Activated CD4-positive, alpha-beta T cell treated with anti-CD3 and anti-CD28 coated beads for 1 hour (primary cell): ENCODE measurements at places on chromosomes 16 and 17.

- no peak for DNase-seq
Measured at GRCh38 chr16:73213732-73214455, 166.0 kb upstream of the ZFHX3 start.

DNA sequence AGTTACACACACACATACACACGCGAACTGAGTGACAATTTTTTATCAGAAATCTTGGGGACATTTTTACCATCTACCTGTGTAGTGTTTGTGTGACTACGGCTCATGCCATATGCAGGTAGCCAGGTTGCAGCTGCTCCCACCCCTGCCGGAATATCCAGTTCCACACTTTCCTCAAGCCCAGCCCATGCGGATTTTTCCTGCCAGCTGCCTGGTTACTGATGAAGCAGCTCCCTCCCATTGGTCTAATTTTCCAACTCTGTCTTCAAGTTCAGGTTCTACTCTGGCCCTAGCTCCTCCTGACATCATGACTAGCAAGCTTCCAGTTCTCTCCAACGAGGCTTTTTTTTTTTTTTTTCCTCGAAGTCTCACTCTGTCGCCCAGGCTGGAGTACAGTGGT lies 4.8 kb downstream of the GSG1L2 start:
- no peak for DNase-seq

- no peak for DNase-seq
Measured at GRCh38 chr17:57107498-57108101, 22.6 kb downstream of the AKAP1 start.

- no peak for DNase-seq
Measured at GRCh38 chr16:16923479-16923878, 544.5 kb downstream of the NPIPA7 start.

DNA sequence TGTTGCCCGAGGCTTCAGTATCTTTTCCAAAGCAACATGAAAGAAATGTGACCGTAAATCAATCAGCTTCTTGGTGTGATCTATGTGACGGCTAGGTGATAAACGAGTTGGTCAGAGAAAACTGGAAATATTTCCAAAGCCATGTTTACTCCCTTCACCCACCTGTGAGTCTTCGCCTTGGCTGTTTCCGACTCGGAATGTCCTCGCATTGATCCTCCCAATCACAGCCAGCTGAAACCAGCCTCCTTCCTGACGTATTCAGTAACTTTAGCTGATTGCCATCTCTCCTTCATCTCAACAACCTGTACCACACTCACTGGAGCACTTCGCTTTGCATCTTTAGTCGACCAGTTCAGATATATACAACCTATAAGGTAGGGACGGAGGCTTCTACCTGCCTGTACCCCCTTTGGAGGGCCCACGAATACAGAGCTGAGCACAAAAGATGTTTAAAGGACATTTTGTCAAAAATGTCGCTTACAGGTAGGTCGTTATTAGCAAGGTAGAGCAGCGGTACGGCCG lies 705 bp downstream of the KRABD2 start:
- DNase-seq: no peak

DNA sequence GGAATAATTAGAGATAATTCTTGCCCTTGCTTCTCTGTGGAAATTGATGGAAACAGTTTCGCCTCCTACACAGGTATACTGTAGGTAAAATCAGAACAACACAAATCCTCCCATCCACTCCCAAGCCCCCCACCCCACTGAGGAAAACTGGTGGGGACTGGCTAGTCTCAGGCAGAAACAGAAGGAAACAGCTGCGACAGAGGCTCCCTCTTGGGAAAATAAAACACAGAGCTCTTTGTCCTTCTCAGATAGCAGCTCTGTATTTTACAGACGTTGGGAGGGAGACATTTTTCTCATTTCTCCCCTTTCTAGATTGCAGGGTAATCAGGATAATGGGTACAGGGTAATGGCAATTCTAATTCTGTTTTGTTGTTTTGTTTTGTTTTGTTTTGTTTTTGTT lies 1.1 kb downstream of the SLFN13 start:
- no peak for DNase-seq

- DNase-seq: no peak
Measured at GRCh38 chr16:70657956-70658355, 11.6 kb downstream of the IL34 start.

GRCh38 chr16:48435318-48435680 lies 50.1 kb upstream of the SIAH1 start:
- DNase-seq: no peak

DNA sequence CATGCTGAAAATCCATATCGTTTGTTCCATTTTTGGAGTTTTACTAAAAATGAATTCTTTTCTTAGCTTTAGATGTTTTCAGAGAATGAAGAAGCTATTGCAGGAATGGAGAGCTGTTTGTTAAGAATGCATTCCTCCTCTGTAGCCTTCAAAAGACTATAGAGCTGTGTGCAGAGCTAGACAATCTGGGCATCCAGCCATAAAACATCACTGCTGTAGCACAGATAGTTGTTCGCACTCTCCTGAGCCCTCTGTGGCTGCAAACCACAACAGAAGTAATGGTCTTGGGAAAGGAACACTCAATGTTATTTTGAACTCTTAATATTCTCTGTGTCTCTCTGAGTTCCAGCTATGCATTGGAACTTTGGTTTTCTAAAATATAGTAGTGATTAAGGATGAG lies 4.9 kb downstream of the TNRC6C start:
- DNase-seq: peak; percentile 19

GRCh38 chr17:82108496-82108945 lies 10.5 kb upstream of the FASN start:
- DNase-seq: no peak

DNA sequence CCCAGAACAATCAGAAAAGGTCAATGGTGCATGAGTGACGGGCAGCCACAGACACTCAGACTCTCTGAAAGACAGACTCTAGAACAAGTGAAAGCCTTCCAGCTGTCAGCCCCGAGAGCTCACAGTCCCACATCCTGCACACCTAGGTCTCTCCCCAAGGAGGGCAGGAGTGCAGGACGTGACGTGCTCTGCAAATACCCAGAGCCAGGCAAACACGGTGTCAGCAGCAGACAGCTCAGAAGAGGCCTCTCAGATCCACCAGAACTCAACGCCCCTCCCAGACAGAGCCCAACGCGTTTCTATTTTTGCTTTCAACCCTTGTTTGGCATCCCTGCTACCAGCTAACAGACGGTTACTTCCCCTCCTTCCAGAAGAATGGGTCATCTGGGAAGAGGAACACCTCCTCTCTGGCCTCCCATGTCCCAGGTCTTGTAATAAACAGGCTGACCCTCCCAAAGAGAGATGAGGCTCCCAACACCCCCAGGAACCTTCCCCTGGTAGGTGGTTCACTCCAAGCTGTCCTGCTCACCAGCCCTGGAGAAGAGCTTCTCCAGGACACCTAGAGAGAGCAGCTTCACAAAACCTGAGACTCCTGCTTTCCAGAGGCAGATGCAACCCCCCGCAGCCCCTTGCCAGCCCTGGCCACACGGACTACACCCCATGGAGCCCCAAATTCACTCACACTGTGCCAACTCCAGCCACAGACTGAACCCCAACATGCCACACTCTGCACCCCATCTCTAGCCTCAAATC lies 7.6 kb downstream of the PITPNM3 start:
- no peak for DNase-seq

DNA sequence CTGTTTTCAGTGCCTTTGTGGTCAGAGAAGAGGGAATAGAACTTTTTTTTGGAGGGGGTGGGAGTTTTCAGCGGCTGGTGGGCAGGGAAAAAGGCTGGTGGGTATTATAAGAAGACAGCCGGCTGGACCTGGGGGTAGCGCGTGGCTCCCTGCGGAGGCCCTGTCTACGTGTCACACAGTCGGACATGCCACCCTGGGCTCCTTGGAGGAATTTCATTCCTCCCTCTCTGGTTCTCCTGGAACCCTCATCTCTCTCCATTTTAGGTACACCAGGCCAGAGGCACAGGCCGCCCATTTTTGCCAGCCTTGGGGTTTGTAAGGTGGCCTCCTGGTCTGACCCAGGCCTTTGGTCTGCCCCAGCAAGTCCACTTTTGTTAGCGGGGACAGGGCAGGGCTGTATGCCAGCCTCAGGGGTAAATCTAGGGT lies 908 bp downstream of the FKBP10 start:
- DNase-seq: no peak

DNA sequence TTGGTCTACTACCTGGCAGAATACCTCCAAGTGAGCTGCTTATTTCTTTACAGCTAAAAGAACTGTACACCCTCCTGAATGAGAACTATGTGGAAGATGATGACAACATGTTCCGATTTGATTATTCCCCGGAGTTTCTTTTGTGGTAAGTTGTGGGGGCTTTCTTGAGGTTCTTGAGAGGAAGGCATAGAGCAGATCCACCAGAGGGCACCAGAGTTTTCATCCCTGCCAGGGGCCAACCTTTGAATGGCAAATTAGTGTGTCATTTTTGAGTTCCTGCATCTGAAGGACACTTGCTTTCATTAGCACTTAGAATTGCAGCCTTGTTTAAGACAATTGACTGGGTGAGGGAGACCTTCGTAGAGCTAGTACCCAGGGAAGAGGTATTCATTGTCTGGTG lies 35.0 kb downstream of the NMT1 start:
- DNase-seq: no peak

DNA sequence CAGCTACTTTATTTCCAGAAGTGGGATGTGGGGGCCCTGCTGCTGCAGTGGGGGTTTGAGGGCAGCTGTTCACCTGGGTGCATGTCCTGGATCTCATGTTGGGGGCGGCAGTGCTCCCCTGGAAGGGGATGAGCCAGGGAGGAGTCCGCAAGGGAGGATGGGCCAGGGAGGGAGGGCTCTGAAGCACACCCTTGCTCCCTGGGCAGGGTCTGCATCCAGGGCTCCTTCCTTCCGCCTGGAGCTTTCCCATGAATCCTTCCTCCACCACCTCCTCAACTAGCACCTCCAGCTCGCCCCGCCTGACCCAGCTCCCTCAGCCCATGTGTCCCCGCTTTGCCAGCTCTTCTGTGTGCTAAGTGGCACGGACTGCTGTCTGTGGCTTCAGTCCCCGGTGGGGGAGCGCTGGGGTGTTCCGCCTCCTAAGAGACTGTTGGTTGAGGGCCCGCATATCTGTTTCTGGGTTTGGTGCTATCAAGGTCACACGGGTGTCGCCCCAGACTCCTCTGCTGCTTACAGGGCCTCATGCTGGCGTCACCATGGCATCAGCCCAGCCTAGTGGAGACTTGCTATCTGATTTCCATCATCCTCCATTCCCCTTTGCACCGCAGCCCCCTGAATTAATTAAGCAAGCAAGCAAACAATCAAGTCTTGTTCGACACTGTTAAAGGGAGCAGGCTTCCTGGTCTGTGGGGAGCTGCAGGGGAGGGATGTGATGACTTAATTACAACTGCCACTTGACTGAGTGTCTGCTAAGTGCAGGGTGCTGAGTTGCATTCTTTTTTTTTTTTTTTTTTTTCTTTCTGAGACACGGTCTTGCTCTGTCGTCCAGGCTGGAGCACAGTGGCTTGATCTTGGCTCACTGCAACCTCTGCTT lies 71.8 kb downstream of the PRKCA start:
- DNase-seq: peak; percentile 18

GRCh38 chr17:57589151-57590034 lies 155.7 kb downstream of the CCDC182 start:
- DNase-seq: no peak

DNA sequence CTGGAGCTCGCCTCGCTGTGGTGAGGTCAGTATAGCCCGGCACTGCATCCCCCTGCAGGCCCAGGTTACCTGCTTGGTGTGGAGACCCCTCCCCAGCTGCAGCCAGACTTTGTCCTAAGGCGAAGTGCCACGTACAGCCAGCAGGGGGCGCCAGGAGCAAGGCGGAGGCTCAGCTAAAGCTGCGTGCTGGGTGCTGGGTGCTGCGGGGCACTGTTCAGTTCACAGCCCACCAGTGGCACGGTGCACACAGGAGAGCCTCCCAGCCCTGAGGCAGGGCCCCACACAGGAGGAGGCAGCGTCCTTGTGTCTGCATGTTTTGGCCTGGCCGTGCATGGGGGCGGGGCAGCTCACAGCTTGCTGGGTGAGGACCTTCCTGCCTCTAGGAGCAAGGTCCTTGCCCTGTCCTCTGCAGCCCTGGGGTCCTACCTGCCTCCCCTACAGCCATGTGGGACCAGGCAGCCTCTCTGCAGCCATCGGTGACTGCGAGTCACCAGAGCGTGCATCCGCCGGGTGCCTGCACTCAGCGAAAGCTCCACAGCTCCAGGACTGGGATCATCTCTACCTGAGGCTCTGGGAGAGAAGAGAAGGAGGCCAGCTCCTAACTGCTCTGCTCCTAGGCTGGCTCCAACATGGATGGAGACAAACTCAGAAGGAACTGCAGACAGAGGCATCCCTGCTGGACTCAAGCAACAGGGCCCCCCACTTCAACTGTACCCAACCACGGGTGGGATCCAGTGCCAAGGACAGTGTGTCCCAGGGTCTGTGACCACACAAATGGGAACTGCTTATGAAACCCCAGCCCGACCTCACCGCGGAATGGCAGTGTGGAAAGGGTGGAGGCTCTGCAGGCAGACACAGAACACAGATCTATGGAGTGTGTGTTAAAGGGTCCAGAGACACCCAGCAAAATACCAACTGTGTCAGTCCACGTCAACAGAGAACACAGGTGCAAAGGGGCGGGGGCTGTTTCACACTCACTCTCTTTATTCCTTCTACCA lies 19.0 kb downstream of the SLC7A5 start:
- DNase-seq: peak; percentile 69

- no peak for DNase-seq
Measured at GRCh38 chr17:50371526-50371925, 1.5 kb downstream of the MRPL27 start.

DNA sequence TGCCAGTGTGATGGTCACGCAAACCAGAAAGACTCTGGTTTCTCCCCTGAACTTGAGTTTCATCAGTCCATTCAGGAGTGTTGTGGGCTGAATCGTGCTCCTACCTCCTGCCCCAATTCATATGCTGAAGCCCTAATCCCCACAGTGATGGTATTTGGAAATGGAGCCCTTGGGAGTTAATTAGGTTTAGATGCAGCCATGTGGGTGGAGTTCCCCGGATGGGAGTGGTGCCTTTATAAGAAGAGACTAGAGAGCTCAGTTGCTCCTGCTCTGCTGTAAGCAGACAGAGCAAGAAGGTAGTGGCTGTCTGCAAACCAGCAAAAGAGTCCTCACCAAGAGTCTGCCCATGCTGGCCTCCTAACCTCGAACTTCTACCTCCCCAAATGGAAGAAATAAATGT lies 160.3 kb upstream of the DYNLRB2 start:
- DNase-seq: no peak

DNA sequence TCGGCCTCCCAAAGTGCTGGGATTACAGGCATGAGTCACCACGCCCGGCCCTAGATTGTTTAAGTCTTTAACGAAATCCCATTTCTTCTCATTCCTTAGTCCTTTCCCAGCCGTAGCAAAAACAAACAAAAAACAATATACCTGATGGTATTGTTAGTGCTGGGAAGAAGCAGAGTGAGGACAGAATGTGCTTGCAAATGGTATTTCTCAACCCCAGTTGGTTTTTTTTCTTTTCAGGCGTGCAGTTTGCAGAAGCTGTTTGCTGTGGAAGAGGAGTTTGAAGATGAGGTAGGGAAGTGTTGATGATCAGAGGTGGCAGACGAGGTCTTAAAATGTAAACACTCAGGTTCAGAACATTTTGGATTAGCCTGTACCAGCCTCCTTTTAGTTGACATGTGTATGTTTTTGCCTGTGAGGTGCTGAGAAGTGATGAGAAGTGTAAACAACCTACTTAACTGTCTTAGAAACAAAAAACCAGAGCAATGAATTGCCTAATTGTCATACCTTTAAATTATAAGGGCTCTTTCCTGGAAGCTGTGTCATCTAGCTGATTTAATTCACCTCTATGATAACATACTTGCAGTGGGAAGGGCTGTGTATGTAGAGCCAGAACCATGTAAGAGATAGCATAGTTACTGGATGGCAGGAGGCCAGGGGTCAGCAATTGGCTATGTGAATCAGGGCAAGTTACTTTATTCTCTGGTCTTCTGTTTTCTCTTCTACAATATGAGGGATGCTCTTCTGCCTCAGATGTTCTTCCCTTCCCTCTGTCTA lies 3.4 kb downstream of the HROB start:
- DNase-seq: no peak
